ENCODE measurements at places on chromosomes 3 and 15. TPM values are rescaled to one million over a fixed set of nuclear protein-coding genes. Genes with fewer than 3 reads are reported as not detected.

GRCh38 chr3:184336547-184337398, 627 bp upstream of the FAM131A start:
- DNase-seq = peak; percentile 60
- H3K36me3 ChIP-seq = peaks cover 41% of the 10 kb centered on the region
- H3K27me3 ChIP-seq = no peaks in the 10 kb centered on the region
- peaks cover 37% of the 10 kb centered on the region for H3K4me1 ChIP-seq

Gene ARL13B
- 34.7 TPM for total RNA-seq

Gene SLC15A2
- total RNA-seq = 13.2 TPM

Gene CCDC66
- total RNA-seq = 73.8 TPM

Gene GOLGA6L25
- not detected for total RNA-seq

DNA sequence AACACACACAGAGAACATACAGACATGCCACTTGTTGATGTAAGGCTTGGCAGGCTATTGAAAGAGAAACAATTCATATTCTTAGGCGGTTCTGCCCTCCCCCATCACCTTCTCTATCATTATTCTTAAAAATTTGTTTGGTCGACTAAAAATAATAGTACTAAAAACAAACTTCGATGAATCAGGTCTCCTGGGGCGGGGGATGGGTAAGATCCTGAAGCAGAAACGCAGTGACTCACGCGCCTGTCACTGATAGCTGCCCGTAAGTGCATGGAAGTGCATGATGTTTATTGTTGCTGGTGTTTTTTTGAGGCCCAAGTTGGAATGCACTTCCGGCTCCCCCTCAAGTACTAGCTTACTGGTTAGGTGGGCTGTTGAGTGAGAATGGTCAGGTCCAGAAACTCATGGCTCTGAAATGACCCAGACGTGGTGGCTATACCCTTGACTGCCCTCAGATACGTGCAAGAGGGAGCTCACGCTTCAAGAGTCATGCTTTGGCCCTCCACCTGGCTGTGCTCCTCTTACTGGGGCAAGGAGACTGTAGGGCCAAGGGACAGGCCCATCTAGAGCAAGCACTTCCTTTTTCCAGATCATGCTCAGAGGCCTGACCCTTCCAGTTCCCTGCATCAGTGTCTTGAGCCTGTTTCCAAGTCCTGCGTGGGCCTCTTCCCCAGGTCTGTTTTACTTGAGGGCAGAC, 10.9 kb downstream of the SMAD3 start:
- H3K4me3 ChIP-seq = no peak overlapping the region
- no peak for DNase-seq
- H3K36me3 ChIP-seq = no peaks in the 10 kb centered on the region
- H3K4me1 ChIP-seq = no peaks in the 10 kb centered on the region
- H3K27me3 ChIP-seq = no peaks in the 10 kb centered on the region

Gene GOLGA8J
- not detected for total RNA-seq

Gene PIGB
- 4.0 TPM for total RNA-seq

GRCh38 chr3:128970740-128971047, 23.2 kb downstream of the CFAP92 start:
- H3K27ac ChIP-seq = no peak overlapping the region
- peaks cover 9% of the 10 kb centered on the region for H3K4me1 ChIP-seq
- no peaks in the 10 kb centered on the region for H3K27me3 ChIP-seq
- H3K36me3 ChIP-seq = no peaks in the 10 kb centered on the region
- DNase-seq = no peak

Gene ARHGEF26
- 82.8 TPM for total RNA-seq

Gene SLC6A20
- total RNA-seq = 23.2 TPM

Gene USP50
- total RNA-seq = 2.2 TPM

- peaks cover 45% of the 10 kb centered on the region for H3K4me1 ChIP-seq
- H3K4me3 ChIP-seq = peak overlapping the region; percentile 63
- peak; percentile 15 for DNase-seq
- peak overlapping the region; percentile 45 for H3K27ac ChIP-seq
- no peaks in the 10 kb centered on the region for H3K27me3 ChIP-seq
- H3K36me3 ChIP-seq = no peaks in the 10 kb centered on the region
Measured at GRCh38 chr3:152835601-152836102, 721 bp downstream of the P2RY1 start.

DNA sequence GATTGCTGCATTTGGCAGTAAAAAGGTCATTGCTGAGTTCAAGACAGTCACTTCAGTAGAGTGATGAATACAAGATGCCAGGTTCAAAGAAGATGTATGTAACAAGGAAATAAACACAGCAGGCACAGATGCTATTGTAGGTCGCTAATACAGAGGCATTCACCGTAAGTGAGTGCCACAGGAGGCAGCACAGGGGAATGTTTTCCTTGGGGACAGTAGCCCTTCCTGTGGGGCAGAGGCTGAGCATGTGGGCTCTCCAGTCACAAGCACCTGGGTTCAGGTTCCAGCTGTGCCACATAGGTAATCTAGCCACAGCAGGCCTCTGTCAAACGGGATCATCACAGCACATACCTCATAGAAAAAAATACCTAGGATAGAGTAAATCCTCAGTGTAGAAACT, 86.3 kb downstream of the RSL24D1 start:
- no peak overlapping the region for H3K4me3 ChIP-seq
- H3K27me3 ChIP-seq = no peaks in the 10 kb centered on the region
- H3K36me3 ChIP-seq = no peaks in the 10 kb centered on the region
- no peak overlapping the region for H3K27ac ChIP-seq

DNA sequence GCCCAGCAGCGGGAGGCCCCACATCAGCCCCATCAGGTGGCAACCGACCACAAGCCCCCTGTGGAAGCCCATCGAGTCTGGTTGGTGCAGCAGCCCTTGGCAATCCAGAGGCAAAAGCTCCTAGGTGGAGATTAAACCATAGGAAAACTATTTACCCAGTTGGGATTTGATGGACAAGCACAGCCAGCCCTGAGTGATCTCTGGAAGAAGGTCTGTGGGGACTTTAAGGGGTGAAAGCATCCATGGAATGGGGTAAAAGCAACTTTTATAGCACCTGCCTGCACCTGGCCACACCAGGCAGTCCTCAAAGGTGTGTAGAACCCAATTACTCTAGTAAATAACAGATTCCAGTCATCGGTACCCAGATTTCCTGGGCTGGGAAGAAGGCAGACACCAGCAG, 206.3 kb downstream of the IGSF11 start:
- H3K27me3 ChIP-seq = no peaks in the 10 kb centered on the region
- H3K4me1 ChIP-seq = no peaks in the 10 kb centered on the region
- H3K4me3 ChIP-seq = no peak overlapping the region
- DNase-seq = no peak

Gene EPB42
- 0.30 TPM for total RNA-seq

Gene ZCWPW2
- 0.90 TPM for total RNA-seq

Gene LXN
- total RNA-seq = 14.4 TPM

GRCh38 chr15:88526247-88526879, 20.1 kb downstream of the DET1 start:
- no peak for DNase-seq
- no peaks in the 10 kb centered on the region for H3K4me1 ChIP-seq
- no peak overlapping the region for H3K4me3 ChIP-seq

Gene LMLN
- 7.5 TPM for total RNA-seq

Gene SEMA4B
- 45.8 TPM for total RNA-seq

GRCh38 chr3:123758081-123758564, 126.0 kb downstream of the MYLK start:
- no peaks in the 10 kb centered on the region for H3K36me3 ChIP-seq
- no peak overlapping the region for H3K4me3 ChIP-seq
- no peaks in the 10 kb centered on the region for H3K4me1 ChIP-seq
- H3K27ac ChIP-seq = no peak overlapping the region
- no peak for DNase-seq

DNA sequence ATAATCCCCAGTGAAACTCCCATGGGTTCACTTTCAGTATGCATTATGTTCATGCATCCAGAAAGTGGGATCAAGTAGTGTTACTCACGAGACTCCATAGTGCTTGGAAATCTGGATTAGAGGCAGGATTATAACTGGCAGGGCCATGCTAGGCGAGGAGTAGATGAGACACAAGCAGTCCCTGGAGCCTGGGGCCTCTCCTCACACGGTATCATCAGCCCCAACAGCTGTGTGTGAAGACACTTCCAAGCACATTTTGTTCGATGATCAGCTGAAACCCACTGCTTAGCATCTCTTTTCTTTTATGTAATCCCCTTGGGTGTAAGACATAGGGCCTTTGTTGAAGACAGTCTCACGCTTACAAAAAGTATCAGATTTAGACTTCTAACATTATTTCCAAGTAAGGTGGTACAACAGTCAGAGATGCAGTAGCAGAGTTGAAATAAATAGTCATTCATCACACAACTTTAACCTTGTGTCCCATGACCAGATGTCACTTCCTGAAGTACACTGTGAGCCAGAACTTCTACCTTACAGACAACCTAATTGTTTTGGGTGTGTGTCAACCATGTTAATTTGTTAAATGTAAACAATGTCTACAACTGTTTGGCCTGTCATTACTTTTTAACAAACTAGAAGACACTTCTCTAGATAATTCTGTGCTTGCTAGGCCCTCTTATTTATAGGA, 116.9 kb downstream of the GADL1 start:
- no peaks in the 10 kb centered on the region for H3K36me3 ChIP-seq
- no peak overlapping the region for H3K27ac ChIP-seq
- H3K4me3 ChIP-seq = no peak overlapping the region
- no peaks in the 10 kb centered on the region for H3K4me1 ChIP-seq

DNA sequence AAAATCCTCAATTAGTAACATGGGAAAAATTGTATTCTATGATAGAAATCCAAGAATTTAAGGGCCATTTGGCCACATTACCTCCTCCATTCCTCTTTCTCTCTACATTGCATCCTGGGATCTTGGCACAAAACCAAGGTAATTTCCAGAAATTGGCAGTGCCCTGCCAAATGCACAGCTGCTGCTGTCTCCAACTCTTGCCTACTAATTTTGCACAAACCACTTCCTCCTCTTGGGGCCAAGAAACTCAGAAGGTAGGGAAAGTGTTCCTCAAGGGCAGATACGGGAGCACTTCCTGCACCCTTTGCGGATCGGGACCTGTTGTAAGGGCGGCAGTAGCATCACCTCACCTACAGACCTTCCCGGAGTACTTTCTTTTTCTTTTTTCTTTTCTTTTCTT, 57.8 kb downstream of the MAP3K13 start:
- no peaks in the 10 kb centered on the region for H3K36me3 ChIP-seq
- H3K4me1 ChIP-seq = no peaks in the 10 kb centered on the region
- no peaks in the 10 kb centered on the region for H3K27me3 ChIP-seq
- no peak overlapping the region for H3K27ac ChIP-seq
- DNase-seq = peak; percentile 26
- H3K4me3 ChIP-seq = no peak overlapping the region

Gene SLC6A1
- 7.3 TPM for total RNA-seq

Gene PLXNB1
- 365 TPM for total RNA-seq

Gene WDR6
- total RNA-seq = 101 TPM

Gene MAPK6
- total RNA-seq = 9.6 TPM

Data from tibial nerve (tissue), 4 donors.